SHP77 treated with DMSO at 0.1 percent for 48 hours (cell line): ENCODE measurements at places on chromosomes 3 and 15.

GRCh38 chr15:91186904-91187656, 87.0 kb downstream of the SV2B start:
- DNase-seq = no peak

- no peak for DNase-seq
These were observed 16.1 kb upstream of the OR5AC2 start for GRCh38 chr3:98070840-98071239.

GRCh38 chr3:122555275-122556071, 8.6 kb downstream of the PARP9 start:
- no peak for DNase-seq

GRCh38 chr15:33032053-33032452, 162.5 kb downstream of the FMN1 start:
- DNase-seq = no peak

DNA sequence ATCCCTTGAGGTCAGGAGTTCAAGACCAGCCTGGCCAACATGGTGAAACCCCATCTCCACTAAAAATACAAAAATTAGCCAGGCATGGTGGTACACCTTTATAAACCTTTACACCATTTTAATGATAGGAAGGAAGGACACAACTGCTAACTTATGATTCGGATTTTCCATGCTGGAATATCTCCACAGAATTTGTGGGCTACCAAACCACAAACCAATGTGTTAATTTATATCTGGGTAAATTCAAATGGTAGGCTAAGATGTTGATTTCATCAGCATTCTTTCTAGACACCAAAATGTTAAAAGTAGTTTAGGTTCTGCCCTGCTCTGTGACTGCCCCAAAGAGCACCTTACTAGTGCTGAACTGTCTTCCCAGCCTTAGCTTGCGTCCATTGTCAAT, 72.8 kb downstream of the POLQ start:
- DNase-seq = no peak
